ENCODE measurements at places on chromosomes 3 and 15. TPM values are rescaled to one million over a fixed set of nuclear protein-coding genes. Genes with fewer than 3 reads are reported as not detected.

GOLGA8S gene
- total RNA-seq = not detected

ANKRD63 gene
- not detected for total RNA-seq

CAND2 gene
- total RNA-seq = 1.1 TPM

HYKK gene
- 3.3 TPM for total RNA-seq

SCN5A gene
- 0.37 TPM for total RNA-seq

FGF7 gene
- total RNA-seq = 94.4 TPM

GABRG3 gene
- total RNA-seq = not detected

Data from subcutaneous preadipocyte (primary cell).